ENCODE measurements at places on chromosomes 7 and 10.

- DNase-seq, result no peak
Observed at GRCh38 chr7:4661871-4662270, 20.2 kb upstream of the FOXK1 start.

DNA sequence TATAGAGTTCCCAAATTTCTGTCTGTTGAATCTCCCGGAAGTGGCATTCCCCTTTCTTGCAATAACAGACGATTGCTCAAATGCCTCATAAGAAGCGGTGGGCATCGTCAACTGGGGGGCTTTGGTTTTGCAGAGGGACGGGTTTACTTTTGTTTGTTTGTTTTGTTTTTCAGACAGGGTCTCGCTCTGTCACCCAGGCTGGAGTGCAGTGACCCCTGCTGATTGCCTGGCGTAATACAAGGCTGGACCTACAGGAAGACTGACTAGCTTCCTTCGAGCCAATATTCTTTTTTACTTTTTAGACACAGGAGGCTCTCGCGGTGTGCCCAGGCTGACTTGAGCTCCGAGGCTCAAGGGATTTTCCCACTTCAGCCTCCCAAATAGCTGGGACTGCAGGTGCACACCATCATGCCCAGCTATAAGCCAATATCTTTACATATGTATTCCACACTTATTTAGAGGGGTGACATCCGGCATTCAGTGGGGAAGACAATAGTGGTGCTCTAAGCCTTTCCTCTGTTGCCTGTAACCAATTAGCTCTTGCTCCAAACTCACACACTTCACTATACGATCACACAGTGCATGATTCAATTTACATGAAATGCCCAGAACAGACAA lies 58.1 kb downstream of the FHIP2A start:
- peak; percentile 15 for DNase-seq

DNA sequence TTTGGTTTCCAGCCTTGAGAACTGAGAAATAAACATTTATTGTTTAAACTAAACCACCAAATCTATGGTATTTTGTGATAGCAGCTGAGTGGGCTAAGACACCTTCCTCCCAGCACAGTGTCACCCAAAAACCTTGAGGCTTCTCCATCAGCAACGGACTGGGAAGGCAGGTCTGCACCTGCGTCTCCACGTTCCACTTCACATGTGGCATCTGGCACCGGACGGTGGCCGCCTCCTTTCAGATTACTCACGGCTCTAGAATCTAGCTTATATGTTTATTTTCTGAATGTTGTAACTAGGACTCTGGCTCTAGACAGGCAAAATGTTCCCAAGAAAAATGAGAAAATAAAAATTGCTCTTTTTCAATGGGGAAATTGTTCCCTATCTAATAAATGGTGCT lies 201.0 kb downstream of the ADARB2 start:
- no peak for DNase-seq

DNA sequence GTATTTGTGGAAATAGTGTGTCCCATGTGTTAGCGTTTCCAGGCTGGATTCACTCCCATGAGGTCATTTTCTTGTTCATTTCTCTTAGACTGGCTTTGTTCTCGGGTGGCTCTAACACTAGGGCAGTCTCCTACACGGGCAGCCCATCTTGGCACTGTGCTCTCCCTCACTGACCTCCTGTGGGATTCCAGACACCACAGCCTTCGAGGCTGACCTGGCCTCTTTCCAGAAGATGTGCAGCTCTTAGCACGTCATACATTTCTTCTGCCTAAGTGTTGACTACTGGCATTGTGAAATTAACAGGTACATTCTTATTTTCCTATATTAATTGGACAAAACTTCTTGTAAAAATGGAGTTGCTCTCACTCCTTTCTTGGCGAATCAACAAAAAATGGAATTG lies 72.8 kb downstream of the INSYN2A start:
- no peak for DNase-seq

DNA sequence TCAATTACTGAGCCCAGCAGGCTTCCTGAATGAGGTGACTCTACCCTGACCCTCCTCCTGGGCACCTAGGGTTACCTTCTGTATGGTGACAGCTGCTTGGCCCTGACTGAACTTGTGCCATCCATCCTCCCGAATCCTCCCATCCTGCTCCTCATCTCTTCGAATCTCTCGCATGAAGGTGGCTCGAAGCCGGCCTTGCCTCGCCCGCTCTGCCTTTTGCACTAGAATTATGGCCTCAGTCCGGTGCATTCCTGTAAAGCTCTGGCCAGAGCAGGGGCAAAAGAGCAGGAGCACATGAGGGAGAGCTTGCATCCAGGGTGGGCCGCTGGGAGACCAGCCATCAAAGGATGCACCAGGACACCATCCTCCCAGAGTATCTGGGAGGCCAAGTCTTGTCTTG lies 7.5 kb downstream of the H2BK1 start:
- no peak for DNase-seq

DNA sequence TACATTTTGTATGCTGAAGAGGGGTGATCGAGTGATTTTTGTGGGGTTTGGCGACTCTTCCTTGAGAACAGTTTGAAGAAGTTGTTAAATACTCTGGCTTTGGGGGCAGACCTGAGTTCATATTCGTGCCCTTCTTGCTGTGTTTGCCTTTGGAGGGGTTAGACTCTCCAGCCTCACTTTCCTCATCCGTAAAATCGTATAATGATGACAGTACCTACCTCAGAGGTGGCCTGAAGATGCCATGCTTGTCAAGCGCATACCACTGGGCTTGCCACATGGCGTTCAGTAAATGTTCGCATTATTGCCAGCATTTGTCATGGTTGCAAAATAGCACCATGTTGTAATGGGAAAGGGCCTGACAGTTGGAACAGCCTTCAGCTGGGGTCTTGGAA lies 1.3 kb downstream of the STK17A start:
- no peak for DNase-seq

- no peak for DNase-seq
Observed at GRCh38 chr10:101476383-101476782, 111.7 kb downstream of the POLL start.

DNA sequence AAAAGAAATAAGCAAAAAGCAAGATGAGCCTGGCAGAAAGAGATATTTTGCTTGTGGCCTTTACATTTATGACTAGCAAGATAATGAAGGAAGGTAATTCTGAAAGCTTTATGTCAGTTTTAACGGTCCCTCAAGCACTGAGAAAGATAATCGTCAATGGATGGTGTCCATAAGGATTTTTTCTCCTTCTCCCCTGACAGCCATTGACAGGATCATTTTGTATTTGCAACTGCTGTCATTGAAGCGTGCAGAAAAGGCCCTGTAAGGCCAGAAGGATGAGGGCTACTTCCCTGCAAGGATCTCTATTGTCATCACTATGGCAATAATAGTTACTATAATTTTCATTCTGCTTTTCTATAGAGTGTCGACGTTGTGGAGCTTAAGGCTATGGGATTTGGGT lies 994 bp upstream of the LRGUK start:
- DNase-seq, result no peak

DNA sequence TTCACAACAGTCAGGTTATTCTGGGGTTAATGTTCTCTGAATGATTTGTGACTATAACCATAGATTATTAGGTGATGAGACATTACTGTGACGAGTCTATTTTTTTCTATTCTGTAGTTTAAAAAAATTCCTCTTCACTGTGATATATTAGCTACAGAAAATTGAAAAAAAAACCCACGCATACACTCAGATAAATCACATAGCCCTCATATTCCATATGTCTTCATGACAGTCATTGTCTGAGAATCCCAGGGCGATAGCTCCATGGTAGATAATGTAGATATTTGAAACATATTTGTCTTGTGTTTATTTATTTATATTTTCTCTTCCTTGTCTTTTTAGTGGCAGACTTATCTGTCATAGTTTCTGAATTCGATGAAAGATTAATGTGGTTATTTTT lies 110.0 kb downstream of the CAMK1D start:
- no peak for DNase-seq

GRCh38 chr7:26160896-26161295 lies 8.9 kb downstream of the NFE2L3 start:
- DNase-seq, result no peak

- DNase-seq, result no peak
Observed at GRCh38 chr10:5419466-5420094, 7.2 kb downstream of the NET1 start.

- no peak for DNase-seq
Observed at GRCh38 chr7:129606803-129607202, 4.7 kb upstream of the NRF1 start.

DNA sequence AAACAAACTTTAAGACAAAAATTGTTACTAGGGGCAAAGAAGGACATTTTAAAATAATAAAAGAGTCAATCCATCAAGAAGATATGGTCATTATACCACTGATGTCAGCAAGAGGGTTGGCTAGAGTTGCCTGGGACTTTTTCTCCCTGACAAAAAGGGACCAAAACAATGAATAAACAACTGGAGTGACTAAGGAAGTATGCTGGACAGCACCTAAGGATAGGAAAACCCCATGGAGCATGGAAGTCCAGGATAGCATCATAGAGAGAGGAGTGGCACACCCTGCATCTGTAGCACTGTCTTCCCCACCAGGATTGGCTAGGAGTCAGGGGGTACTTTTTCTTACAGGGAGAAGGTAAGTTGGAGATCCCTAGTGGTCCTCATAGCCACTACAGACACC lies 73.5 kb upstream of the MACROH2A2 start:
- DNase-seq, result no peak

DNA sequence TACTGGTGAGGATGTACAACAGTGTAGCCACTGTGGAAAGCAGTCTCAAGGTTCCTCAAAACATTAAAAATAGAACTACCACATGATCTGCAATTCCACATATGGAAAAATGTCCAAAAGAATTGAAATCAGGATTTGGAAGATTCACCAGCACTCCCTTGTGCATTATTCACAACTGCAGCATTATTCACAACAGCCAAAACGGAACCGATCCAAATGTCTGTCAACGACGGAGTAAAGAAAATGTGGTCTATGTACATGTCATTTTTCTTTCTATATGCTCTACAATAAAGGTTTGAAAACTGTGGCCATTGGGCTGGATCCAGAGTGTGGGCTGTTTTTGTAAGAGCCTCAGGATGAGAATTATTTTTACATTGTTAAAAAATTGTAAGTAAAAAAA lies 1206.1 kb upstream of the CELF2 start:
- no peak for DNase-seq

GRCh38 chr10:103717341-103718246 lies 137.8 kb downstream of the SH3PXD2A start:
- DNase-seq, result no peak

GRCh38 chr7:15782656-15783055 lies 96.2 kb upstream of the MEOX2 start:
- no peak for DNase-seq

- no peak for DNase-seq
Observed at GRCh38 chr7:27198871-27199801, 755 bp downstream of the HOXA13 start.

DNA sequence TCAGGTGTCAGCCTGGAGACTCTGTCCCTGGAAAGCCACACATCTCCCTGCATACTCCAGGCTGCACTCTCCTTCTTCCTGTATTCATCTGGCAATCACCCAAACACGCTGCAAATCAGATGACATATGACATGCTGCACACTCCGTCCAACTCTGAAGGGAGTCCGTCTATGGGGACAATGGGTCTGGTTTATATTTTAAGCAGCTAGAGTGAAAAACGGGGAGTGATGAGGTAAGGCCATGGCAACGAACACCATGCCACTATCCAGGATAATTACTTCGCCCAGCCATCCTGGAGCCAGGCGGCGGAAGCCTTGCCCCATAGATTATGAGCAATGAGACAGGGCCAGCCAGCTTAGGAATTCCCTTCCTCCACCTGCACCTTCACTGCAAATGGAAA lies 140.1 kb downstream of the PLXNA4 start:
- no peak for DNase-seq

- DNase-seq, result no peak
Observed at GRCh38 chr10:116146372-116147140, 126.5 kb downstream of the GFRA1 start.

DNA sequence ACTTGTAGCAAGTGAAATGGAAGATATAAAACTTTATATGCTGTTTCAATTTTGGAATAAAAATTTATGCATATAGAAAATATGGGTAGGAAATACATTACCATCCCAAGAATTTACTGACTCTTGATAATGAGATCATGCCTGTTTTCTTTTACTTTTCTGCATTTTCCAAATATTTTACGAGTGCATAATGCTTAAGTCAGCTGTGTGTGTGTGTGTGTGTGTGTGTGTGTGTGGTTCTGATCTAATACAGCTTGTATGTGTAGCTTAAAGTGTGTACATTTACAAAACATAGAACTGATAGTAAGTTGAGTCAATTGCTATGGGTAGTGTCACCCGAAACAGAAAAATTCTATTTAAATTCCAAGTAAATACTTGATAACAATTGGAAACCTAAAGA lies 315.9 kb upstream of the LRRN3 start:
- no peak for DNase-seq

DNA sequence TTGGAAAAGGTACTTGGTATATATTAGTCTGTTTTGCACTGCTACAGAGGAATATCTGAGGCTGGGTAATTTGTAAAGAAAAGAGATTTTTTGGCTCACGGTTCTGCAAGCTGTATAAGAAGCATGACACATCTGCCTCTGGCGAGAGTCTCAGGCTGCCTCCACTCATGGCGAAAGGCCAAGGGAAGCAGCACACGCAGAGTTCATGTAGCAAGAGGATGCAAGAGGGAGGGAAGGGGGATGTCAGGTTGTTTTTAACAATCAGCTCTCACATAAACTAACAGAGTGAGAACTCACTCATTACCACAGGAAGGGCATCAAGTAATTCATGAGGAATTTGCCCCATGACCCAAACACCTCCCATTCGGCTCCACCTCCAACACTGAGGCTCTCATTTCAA lies 484.8 kb upstream of the DPP6 start:
- DNase-seq, result no peak

- no peak for DNase-seq
Observed at GRCh38 chr10:28837613-28838390, 160.5 kb downstream of the BAMBI start.

DNA sequence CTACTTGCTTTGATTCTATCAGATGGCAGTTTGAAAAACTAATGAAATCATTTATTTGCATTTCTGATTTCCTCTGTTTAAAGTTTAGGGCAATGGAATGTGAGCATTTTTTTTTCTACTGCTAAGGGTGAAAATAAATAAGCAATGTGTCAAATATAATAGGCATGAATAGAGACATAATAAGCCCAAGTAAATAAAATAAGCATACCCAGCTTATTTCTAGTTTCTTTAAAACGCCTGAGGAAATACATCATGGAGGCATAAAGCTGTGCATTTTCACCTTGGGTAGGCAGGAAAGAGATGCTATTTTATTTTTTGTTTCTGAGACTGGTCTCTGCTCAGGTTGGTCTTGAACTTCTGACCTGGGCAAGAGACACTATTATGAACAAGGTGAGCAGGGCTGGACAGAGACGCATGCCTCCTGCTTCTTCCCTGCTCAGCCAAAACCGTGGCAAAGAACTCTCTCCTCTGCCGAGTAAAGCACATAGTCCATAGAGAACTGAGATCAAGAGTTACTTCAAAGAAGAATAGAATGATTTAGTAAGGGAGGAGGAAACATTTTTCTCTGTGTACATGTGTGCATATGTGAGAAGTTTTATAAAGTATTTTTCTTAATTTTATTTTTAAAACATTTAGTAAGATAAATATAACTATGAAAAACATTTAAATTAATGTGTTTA lies 138.1 kb downstream of the GNAI1 start:
- no peak for DNase-seq

- DNase-seq, result no peak
Observed at GRCh38 chr10:29725133-29725720, 90.5 kb upstream of the SVIL start.

All from thymus (tissue), 14 donors.